ENCODE measurements at places on chromosomes 3 and 15.

GRCh38 chr3:31840252-31840651, 140.8 kb downstream of the OSBPL10 start:
- no peak for DNase-seq

GRCh38 chr3:197293605-197294237, 4.7 kb downstream of the DLG1 start:
- DNase-seq: no peak

- DNase-seq: no peak
Measured at GRCh38 chr15:52351206-52351908, 55.8 kb upstream of the MYO5C start.

GRCh38 chr15:33360886-33361285, 50.1 kb downstream of the RYR3 start:
- no peak for DNase-seq

GRCh38 chr15:81069909-81070308, 64.2 kb upstream of the CFAP161 start:
- no peak for DNase-seq

All from coronary artery (tissue), 2 donors.